NCI-H510A treated with DMSO at 0.1 percent for 48 hours (cell line): ENCODE measurements at places on chromosomes 12 and 14.

DNA sequence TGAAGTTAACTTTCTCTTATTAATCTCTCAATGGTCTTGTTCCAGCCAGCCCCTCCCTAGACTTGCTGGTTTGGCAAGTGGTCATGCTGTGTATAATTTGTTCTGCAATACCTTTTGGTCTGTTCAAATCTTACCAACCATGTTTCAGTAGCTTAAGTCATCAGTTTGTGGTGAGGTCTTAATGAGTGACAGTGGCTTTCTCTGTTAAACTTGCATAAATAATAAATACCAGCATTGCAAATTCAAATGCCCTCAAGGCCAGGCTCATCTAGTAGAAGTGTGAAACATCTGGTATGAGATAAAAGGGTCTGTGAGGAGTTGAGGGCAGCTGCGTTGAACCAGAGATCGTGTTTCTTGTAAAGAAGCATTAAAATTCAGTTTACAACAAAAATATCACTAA is 319.5 kb downstream of the TMEM117 start:
- DNase-seq, result no peak

- no peak for DNase-seq
Observed at GRCh38 chr14:24674204-24674970, 40.4 kb upstream of the GZMB start.

DNA sequence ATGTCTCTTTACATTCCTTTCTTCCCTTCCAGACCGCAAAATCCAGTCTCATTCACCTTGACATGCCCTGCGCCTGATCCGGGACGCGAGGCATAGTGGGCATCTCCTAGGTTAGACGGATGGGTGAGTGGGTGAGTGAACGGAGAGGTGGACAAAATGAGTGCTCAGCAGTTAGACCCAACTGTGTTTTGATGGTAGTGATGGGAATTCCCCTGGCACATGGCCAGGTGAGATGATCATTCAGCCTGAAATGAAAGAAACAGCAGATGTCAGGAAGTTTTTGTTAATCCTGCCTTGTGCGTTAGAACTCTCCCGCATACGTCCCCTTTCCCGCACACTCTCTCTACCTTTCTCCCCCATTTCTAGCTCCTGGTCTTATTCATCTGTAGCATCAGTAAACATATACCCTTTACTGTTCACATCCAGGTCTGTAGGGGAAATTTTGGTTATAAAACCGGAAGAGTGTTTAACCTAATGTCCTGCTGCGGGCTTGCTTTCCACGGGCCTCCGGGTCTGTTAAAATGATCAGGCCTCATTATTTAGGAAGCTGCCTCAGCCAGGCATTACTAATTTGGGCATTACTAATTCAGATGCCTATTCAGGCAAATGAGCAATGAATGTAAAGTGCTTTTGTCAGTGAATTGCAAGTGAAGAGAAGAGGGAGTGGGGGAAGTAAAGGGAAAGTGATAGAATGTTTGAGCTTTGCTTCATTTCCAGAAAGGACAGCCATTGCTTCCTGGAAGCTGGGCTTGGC is 172.8 kb downstream of the ETV6 start:
- DNase-seq, result peak; percentile 39

- no peak for DNase-seq
Observed at GRCh38 chr14:75138492-75138891, 11.6 kb upstream of the NEK9 start.

DNA sequence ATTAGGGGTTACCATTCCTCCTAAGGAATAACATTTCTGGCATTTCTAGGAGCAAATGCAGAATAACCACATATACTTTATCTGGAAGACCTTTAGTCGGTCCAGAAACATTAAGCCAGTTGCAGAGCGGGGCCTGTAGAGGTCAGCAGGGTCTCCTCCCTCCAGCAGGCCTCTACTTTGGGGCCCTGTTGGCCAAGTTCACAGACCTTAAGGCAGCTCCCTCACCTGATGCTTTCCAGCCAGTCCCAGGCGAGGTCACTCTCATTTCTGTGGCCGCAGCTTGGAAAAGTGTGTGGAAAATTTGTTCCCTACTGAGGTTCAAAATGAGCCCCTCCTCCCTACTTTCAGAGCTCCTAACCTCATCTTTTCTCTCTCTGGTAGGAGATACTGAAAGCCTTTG is 74.1 kb downstream of the ESR2 start:
- DNase-seq, result no peak

- no peak for DNase-seq
Observed at GRCh38 chr12:110578694-110579534, 4.2 kb downstream of the PPTC7 start.

- no peak for DNase-seq
Observed at GRCh38 chr12:115802767-115803166, 474.7 kb downstream of the MED13L start.

DNA sequence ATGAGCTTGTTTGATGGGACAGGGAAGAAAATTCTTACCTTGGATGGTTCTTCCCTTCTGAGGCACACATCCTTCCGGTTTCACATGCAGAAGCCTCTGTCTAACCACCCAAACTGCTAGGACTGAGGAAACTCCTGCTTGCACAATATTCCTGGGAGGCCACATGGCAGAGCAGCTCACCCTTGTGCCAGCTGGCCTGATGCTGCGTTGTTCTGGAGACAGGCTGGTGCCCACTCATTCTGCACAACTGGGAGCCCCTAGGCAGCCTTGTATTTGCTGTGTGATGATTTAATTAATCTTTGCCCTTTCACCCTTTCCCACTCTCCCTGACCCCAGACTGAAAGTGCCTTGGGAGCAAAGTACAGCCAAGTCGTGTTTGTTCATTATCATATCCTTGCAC is 130.8 kb downstream of the RTN1 start:
- no peak for DNase-seq

DNA sequence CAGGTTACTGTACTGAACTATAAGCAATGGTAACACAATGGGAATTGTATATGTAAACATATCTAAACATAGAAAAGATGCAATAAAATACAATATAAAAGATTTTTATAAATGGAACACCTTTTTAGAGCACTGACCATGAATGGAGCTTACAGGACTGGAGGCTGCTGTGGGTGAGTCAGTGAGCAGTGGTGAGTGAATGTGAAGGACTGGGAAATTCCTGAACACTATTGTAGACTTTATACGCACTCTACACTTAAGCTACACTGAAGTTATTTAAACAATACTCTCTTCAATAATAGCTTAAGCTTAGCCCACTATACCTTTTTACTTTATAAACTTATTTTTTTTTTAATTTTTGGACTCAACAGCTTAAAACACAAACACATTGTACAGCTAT is 313.5 kb downstream of the KCNC2 start:
- no peak for DNase-seq

DNA sequence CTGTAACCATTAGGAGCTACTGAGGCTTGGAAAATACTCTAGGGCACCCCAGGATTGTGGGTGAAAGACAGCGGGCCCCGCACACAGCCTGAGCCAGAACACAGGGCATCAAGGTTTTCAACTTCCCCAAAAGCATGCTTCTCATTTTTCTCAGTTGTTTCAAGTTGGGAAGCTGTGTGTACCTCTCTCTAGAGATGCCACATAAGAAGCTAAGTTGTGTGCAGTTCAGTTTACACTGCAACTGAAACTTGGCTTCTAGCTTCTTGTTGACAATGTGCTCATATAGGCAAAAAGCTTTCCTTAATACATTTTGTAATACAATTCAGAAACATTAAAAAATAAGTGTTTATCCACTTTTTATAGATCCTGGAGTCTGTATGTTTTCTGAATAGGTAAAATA is 88.1 kb upstream of the PTPRR start:
- no peak for DNase-seq

GRCh38 chr14:20409226-20409625 is 4.1 kb downstream of the TEP1 start:
- DNase-seq, result no peak

DNA sequence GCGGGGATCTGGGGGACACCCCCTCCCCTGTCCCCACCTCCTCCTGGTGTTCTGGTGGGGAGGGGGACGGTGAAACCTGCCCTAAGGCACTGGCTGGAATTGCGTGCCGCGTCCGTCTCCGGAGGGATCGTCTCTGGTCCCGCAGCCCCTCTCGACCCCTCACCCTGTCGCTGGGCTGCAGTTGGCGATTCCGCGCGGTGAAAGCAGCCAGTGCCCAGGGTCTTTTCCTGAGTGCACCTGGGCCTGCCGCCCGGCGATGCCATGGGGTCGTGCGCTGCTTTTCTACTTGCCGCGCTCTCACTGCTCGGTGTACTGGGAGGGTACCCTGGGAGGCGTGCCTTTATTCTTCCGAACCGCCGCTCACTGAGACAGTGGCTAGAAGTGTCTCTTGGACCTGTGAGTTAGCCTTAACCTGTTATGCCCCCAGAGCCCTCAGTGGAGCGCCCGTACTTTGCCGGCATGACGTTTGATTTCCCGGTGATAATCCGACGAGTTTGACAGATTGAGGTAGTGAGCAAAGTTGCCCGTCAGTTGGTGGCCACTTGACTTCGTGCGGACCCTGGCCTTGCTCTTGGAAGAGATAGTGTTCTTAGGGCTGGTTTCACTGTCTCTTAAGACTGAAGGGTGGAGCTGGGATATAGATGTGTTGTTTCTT is 788 bp downstream of the SFSWAP start:
- no peak for DNase-seq

DNA sequence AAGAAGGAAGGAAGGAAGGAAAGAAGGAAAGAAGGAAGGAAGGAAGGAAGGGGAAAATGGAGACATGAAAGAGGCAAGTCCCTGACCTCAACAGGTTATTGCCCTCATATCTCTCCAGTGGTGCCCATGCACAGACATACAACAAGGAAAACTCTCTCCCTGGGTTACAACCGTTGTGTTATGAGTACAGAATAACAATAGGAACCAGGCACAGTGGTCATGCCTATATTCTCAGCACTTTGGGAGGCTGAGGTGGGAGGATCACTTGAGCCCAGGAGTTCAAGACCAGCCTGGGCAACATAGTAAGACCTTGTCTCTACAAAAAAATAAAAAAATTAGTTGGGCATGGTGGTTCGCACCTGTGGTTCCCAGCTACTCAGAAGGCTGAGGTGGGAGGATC is 139.4 kb upstream of the HMGA2 start:
- DNase-seq, result no peak

DNA sequence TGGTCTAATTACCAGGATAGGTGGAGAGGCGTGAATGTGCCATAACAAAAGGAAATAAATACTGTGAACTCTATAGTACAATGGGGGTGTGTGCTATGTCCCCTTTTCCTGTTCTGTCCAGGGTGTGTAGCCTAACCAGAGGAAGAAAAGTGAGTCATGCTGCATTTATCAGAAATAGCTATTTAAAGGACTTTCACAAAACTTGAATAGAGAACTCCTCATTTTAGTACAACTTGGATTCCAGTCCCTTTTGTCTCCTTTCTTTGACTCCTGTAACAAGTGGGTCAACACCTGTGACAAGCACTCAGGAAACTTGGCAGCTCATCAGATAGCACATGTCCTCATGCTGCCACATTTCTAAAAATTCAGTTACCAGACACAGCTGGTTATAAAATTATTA is 123.4 kb downstream of the CCDC91 start:
- DNase-seq, result no peak

DNA sequence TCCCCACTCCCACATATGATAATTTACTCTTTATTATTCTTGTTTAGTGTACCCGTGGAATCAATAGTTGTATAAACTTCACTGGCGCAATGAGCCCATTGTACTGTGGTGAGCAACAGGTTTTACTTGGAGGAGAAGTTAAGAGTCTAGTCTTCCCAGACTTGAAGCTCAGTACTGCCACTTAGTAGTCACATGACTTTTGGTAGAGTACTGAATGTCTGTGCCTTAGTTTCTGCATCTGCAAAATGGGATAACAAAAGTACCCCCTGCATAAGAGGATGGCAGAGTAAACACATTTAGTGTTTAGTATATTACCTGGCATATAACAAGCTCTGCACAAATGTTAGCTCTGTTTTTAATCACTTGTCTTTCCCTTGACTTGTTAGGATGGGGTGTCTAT is 375.5 kb downstream of the VRK1 start:
- DNase-seq, result no peak

DNA sequence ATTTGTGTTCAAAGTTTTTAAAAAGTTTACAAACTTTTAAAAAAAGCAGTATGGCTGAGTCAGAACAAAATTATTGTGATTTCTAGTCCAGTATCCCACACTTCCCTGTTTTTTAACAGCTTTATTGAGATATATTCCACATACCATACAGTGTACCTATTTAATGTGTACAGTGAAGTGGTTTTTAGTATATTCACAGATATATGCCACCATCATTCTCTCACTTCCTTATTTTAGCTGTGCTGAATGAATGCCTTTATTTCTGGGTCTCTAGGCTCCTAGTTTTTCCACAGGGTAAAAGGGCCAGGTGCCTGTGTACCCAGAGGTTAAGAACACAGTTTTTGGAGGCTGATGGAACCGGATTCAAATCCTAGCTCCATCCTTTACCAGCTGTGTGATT is 58.9 kb upstream of the SRSF5 start:
- no peak for DNase-seq

GRCh38 chr12:51323317-51323960 is 535 bp downstream of the BIN2 start:
- no peak for DNase-seq

GRCh38 chr12:120455302-120455701 is 9.1 kb downstream of the GATC start:
- DNase-seq, result no peak

DNA sequence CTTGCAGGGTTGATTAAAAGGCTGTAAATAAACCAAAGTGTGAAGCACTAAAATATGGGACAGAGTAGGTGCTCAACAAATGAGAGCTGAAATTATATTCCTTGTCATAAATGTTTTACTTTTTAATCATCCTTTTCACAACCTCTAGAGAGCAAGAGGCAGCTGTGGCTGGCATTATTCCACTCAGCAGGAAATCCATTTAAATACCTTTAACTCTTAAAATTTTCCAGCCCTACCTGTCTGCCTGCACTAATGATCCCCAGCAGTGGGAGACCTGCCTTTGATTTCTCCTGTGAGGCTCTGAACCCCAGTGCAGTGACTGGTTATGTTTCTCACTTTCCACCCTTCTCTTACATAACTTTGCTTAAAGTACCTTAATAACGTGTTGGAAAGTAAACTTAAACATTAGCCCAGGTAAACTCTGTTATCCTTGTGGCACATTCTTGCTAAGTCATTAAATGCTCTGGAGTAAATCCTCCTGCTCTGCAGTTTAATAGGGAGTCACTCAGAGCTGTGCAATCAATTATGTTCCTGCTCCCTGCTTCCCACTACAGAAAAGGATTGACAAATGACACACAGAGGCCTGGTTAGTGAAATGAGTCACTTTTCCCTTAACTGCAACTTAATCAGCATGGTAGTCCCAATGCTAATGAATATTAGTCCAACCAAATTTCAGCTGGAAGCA is 755.7 kb upstream of the USP15 start:
- no peak for DNase-seq

GRCh38 chr14:72615451-72616121 is 278.3 kb downstream of the DPF3 start:
- DNase-seq, result no peak

- no peak for DNase-seq
Observed at GRCh38 chr12:2137711-2138110, 84.9 kb downstream of the CACNA1C start.

DNA sequence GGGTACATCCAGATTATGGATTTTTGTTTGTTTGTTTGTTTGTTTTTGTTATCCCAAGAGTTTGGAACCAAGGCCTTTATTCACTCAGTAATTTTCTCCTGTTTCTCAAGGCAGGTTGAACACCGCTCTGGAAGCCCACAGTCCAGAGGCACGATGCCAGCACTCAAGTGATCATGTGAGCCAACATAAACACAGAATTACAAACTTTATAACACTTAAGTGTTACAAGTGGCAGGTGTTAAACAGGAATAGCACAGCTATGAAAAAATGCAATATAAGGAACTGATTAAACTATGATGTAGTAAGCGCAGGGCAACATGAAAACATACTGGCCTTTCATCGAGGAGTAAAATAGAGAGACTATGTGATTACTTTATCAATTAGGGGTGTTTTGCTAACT is 1885.8 kb upstream of the SEL1L start:
- peak; percentile 89 for DNase-seq
